ENCODE measurements at places on chromosomes 7 and 10.

GRCh38 chr7:94325122-94325475, 69.6 kb upstream of the COL1A2 start:
- DNase-seq = no peak

GRCh38 chr10:114678820-114679219, 20.7 kb upstream of the ABLIM1 start:
- no peak for DNase-seq

GRCh38 chr7:131945957-131946544, 389.6 kb upstream of the PODXL start:
- no peak for DNase-seq

DNA sequence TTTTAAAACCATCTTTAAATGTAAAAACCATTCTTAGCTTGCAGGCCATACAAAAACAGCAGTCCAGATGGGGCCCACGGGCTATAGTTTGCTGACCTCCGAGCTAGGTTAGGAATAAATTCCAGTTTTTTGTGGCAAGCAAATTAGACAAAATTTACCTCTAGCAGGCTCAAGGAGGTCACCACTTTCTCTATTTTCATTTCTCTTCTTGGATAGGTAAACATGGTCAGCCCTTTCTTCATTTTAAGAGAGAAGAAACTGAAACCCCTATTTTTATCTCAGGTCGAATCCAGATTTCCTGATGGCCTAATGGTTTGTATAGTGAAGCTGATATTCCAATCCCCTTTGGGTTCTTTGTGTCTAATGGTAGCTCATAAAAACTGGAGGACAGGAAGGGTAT, 10.7 kb downstream of the IKZF5 start:
- no peak for DNase-seq

DNA sequence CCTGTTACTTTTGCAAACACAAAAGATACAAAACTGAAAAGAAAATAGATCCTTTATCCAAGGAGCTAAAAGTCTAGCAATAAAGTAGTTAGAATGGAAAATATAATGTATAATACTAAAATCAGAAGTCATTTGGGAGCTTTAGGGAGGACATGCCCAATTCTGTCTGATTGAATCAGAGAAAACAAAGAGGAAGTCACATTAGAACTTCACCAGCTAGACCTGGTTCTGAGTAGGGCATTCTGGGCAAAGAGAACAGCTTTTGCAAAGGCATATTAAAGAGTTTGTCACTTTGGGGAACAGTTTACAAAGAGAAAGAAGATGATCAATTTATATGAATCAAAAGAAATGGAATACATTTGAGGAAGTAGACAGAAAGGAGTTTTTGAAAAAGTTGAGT, 107.0 kb upstream of the PRSS1 start:
- DNase-seq = no peak

GRCh38 chr7:148791546-148791945, 92.5 kb downstream of the EZH2 start:
- no peak for DNase-seq

- no peak for DNase-seq
Measured at GRCh38 chr10:60417901-60418300, 28.2 kb upstream of the ANK3 start.

DNA sequence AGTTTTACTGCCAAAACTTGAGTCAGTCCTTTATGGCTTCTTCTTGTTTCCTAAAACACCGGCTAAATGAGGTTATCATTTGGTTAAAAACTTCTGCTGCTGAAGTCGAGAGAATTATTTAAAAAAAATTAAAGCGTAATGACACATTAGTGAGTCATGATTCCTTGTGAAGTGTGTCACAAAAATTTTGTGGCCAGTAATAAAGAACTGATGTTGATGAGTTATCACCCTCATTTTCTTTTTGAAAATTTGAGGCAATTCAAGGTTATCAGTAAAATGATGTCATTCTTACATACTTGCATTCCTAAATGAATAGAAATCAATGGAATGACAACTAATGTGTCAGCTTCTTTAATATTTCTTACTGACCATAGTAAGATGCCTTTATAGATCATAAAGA, 427.4 kb downstream of the SORCS3 start:
- no peak for DNase-seq

DNA sequence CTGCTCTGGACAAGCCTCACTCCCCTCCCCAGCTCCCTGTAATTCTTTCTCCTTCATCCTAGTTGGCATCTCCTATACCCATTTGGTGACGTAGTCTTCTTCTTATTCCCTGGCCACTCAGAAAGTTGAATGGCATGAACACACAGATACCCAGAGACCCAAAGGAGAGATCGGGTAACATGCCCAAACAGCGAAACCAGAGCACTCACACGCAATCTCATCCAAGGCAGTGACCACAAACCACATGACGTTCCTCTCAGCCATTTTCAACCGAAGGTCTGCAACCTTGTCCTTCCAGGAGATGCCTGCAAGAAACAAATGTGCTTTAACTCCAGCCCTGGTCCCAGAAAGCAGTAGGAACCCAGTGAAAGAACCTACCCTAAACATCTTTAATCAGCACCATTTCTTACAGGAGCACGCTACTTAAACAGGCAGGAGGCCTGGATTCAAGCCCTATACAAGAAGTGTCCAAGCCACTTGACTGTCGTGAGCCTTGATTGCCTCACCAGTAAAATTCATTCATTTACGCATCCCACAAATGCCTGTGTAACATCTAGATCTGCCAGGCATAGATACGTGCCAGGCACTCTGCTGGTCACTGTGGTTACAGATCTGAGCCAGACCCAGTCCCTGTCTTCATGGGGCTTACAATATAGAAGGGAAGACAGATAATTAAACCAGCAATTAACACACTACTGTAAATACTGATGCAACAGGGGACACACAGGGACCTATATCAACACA, 37.1 kb downstream of the XPNPEP1 start:
- peak; percentile 82 for DNase-seq

DNA sequence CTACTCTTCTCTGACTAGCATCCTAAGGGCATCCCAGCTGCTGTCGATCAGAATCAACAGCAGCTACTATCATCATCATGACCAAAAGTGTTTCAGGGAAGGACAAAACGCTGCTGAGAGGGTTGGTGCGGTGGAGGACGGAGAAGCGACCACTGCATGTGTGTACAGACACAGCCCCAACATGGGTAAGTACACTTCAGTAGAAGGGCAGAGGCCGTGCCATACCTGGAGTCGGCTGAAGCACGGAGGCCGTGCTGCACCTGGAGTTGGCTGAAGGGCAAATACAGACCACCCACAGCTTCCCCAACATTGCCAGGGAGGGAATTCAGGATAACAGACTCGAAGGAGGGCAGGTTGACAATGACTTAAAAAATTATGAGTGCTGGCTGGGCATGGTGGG, 67.8 kb upstream of the CYTH3 start:
- no peak for DNase-seq

DNA sequence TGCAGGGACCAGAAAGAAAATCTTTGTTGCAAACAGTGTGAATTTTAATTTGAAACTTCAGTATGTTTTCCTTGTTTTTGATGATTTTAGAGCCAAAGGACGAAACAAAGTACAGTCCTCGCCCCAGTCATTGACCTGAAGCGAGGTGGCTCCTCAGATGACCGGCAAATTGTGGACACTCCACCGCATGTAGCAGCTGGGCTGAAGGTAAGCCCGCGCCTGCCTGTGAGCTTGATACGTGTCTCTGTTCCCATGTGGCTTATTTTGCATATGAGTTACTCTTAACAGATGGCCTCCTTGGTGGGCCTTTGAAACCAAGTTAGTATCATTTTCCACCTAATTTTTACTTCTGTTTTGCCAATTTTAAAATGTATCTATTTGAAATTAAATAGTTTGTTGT, 12.3 kb downstream of the RBM17 start:
- no peak for DNase-seq

DNA sequence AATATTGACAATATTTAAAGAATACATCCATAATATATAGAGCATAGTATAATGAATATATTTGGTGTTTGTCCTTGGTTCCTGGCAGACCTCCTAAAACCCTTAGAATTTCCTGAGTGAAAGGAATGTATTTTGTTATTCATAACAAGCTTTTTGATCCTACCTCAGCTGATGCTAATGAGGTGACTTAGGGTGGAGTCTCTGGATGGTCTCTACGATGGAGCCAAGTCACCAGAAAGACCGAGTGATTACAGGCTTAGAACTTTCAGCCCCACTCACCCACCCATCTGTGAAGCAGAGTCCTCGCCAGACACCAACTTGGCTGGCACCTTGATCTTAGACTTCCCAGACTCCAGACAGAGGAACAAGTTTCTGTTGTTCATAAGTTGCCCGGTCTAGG, 35.9 kb downstream of the UPF2 start:
- no peak for DNase-seq

DNA sequence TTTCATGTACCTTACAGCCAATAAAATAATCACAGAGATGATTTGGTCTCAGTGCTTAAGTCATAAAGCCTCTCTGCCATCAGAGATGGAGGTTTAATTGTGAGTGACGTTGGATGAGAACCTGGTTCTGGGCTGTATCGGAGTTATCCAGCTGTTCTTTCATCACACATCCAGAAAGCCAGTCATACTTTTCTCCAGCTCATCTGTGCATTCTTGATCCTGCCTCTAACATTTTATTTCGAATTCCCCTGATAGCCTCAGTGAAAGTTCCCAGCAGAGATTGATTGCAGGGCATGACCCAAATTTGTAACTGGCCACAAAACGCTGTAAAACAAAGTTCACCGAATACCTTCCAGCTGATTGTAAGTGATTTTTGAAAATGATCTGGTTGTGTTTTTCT, 212.6 kb upstream of the HABP2 start:
- no peak for DNase-seq

DNA sequence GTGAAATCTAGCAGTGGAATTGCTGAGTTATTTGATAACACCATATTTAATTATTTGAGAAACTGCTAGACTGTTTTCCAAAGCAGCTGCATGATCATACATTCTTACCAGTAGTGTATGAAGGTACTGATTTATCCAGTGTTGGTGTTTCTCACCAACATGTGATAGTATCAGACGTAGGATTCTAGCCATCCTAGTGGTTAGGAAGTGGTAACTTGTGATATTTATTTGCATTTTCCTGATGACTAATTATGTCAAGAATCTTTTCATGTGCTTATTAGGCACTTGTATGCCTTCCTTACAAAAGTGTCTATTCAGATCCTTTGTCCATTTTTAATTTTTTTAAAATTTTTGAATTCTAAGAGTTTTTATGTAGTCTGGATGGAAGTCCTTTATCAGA, 54.2 kb upstream of the PLXDC2 start:
- no peak for DNase-seq

GRCh38 chr7:130918129-130919052, 184.4 kb upstream of the KLF14 start:
- no peak for DNase-seq

- DNase-seq = no peak
Measured at GRCh38 chr10:105964009-105964408, 1200.5 kb downstream of the SORCS1 start.

- no peak for DNase-seq
Measured at GRCh38 chr7:54615537-54615936, 73.4 kb downstream of the VSTM2A start.

DNA sequence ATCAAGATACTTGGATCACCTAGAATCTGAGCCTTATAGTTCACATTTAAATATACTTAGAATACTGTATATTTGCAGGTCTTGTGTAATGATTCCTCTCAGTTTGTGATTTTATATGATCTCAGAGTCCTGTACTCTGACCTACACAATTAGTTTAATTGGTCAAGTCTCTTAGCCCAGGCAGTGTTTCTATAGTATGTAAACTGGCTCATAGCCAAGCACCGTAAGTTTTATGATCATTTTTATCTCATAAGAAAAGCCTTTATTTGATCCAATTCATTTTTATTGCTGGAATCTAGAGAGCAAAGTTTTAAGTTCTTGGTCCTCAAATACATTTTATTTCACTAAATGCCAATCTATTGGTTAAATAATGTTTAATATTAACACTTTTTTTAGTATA, 242.2 kb downstream of the MALRD1 start:
- no peak for DNase-seq

DNA sequence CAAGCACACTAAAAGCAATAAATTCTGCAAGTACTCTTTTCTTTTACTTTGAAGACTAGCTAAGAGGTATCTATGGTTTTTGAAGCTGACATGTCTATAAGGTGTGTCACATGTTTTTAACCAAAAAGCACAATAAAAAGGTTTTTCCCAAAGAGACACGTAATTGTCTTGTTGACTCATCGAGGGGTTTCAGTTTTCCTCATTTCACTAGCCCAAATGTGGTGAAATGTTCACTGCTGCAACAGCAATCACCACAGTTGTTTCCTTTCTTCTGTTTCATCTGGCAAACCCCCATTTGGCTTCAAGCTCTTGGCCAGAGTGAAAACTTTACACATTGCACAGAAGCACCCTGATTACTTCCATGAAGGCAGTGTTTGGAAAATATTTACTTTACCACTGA, 3.8 kb upstream of the HOXA4 start:
- peak; percentile 24 for DNase-seq

GRCh38 chr7:10022957-10023356, 950.7 kb upstream of the PHF14 start:
- no peak for DNase-seq

- no peak for DNase-seq
Measured at GRCh38 chr10:30738416-30738815, 108.9 kb upstream of the LYZL2 start.

GRCh38 chr10:126953886-126954285, 48.7 kb downstream of the DOCK1 start:
- no peak for DNase-seq

DNA sequence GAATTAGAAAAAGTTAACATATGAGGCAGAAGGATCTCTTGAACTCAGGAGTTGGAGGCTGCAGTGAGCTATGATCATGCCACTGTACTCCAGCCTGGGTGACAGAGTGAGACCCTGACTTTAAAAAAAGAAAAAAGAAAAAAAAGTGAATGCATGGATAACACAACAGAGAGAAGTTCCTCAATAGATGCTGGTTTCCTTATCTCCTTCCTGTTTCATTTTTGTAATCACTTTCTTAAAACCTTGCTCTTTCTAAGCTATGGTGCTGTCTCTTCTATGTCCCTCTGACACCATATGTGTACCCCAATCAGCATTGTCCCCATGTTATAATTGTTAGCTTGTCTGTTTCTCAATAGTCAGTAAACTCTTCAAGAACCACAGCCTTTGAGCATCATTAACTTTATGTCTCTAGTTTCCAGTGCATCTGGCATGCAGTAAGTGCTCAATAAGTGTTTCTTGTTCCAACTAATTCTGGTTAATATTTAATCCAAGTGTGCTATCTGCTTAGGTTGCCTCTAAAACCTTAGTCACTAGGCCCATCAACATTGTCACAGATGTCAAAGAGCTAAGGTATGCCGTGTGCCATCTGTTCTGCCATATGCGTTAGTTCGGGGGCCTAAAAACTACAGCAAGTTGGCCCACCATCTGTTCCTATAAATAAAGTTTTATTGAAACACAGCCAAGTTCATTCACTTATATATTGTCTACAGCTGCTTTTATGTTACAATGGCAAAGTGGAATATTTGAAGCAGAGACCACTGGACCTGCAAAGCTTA, 36.2 kb downstream of the MPP7 start:
- no peak for DNase-seq

- no peak for DNase-seq
Measured at GRCh38 chr7:36686499-36686898, 37.8 kb downstream of the AOAH start.

- no peak for DNase-seq
Measured at GRCh38 chr10:20407357-20407756, 489.8 kb downstream of the NEBL start.

GRCh38 chr10:12938271-12938670, 63.2 kb downstream of the CCDC3 start:
- DNase-seq = no peak
